Stimulated activated CD8-positive, alpha-beta memory T cell treated with anti-CD3 and anti-CD28 coated beads, Interleukin-7, amount 100 ng/mL, for 48 hours (primary cell): ENCODE measurements at places on chromosomes 2 and 18.

DNA sequence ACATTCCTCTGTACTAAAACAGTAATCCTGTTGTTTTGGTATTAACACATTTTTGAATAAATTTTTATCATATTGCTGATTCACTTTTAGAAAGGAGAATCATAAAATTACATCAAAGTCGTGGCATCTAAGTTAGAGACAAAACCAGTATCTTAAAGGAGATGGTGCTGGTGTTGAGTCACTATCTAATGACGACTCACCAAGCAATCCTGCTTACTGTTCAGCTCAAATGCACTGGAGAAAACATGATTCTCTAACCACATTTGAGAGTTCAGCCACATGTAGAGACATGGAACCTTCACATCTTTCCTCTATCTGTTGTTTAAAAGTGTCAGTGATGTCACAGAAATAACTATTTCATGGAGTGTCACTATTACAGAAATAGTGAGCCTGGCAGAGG lies 473.8 kb downstream of the TGIF1 start:
- DNase-seq = no peak

DNA sequence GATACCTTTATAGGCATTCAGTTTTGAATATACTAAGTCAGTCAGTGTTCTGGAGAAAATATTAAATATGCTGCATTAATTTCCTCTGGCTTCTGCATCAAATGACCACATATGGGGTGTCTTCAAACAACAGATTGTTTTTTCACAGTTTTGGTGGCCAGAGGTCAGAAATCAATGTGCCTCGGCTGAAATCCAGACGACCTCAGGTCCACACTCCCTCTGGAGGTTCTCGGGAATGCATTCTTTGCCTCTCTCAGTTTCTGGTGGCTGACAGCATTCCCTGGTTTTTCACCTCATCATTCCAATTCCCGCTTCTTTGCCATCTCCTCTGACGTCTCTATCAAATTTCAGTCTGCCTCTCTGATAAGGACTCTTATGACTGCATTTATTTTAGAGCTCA lies 142.3 kb downstream of the ZNF407 start:
- no peak for DNase-seq

- no peak for DNase-seq
These were observed 920 bp downstream of the GULP1 start for GRCh38 chr2:188292348-188293239.

DNA sequence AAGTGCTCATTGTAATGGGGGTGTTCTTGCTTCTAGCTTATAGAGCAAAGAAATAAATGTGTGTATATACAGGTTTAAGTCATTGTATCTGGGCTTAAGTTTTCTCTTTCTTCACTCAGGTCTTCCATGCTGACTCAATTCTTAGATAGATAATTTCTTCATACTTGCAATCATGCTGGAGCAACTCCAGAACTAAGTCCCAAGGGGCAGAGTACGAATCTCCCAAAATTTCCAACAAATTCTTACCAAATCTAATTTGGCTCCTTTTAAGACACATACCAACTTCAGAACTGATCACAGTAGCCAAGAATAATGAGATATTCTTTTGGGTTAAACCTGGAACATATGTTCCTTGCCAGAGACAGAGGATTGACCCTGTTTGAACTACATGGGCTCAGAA lies 4.3 kb upstream of the SPAG16 start:
- no peak for DNase-seq

- no peak for DNase-seq
These were observed 128.6 kb downstream of the SPOPL start for GRCh38 chr2:138630164-138630563.

GRCh38 chr2:143558665-143559064 lies 429.4 kb downstream of the ARHGAP15 start:
- no peak for DNase-seq

GRCh38 chr2:12070581-12070980 lies 324.1 kb downstream of the LPIN1 start:
- DNase-seq = no peak

DNA sequence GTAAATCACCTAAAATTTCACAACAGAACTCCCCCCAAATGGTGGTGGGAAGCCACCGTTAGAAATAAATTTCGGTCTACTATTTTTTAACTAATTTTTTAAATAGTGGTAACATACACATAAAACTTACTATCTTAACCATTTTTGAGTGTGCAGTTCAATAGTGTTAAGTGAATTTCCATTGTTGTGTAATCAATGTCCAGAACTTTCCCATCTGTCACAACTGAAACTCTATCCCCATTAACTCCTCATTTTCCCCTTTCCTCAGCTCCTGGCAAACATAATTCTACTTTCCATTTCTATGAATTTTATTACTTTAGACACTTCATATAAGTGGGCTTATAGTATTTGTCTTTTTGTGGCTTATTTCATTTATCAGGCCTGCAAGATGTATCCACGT lies 34.1 kb upstream of the HNMT start:
- no peak for DNase-seq

GRCh38 chr2:111145103-111145760 lies 24.5 kb downstream of the BCL2L11 start:
- no peak for DNase-seq

GRCh38 chr2:152307863-152308262 lies 27.1 kb upstream of the FMNL2 start:
- no peak for DNase-seq

GRCh38 chr2:213149949-213150314 lies 1.5 kb downstream of the IKZF2 start:
- no peak for DNase-seq

DNA sequence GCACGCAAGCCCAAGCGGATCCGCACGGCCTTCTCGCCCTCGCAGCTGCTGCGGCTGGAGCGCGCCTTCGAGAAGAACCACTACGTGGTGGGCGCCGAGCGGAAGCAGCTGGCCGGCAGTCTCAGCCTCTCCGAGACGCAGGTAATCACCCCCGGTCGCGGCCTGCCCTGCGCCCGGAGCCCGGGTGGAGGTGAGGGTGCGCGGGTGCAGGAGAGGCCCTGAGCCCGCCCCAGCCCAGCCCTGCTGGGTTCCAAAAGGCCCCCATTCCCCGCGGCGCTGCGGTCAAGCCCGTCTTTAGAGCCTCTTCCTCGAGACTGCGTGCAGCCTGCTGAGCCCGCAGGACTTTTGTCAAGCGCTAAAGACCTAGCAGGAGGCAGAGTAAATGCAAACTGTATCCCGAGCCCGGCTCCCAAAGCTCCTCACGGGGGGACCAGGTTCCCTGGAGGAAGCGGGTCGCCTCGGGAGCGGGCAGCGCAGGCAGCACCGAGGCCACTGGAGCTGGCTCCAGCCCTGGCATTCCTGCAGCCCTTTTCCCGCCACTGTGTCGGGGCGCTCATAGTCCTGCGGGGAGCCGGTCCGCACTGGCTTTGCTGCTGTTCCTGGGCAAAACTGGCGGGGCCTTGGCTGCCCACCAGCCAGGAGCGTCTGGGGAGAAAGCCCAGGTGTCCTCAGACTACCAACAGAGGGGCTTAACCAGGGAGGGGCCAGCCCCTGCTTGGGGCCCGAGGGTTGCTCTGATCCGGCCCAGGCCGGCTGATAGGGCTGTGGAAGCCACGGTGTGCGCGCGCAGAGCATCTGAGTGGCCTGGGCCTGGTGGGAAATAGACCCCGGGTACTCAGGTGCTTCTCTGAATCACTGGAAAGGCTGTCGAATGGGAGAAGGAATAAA lies 7.3 kb downstream of the EMX1 start:
- DNase-seq = no peak

GRCh38 chr2:39851651-39852110 lies 72.6 kb upstream of the THUMPD2 start:
- DNase-seq = no peak

- DNase-seq = no peak
These were observed 71.7 kb downstream of the EIPR1 start for GRCh38 chr2:3305952-3306351.

DNA sequence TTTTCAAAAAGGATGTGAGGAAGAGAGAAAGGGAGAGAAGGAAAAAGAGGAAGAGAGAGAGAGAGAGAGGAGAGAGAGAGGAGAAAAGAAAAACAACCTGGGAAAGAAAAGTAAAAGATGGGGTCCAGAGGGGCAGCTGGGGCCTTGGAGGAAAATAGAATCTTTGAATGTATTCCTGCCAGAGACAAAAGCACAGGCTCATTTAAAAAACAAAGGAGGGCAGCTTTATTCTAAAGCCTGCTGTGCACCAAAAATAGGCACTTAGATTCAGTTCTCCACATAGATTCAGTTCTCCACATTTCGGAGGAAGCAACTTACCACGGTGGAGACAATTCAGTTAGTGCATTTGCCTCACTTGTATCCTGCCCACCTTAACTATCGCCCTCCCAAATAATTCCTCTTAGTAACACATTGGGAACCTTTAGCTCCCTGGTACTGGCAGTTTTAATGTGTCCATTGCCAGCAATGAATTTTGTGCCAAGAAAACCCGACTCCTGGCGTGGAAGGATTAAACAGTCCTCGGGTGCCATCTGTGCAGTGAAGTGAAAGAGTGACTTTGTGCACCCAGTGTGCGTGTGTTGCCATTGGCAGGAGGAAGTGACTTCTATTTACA lies 71.3 kb downstream of the DPP4 start:
- no peak for DNase-seq

DNA sequence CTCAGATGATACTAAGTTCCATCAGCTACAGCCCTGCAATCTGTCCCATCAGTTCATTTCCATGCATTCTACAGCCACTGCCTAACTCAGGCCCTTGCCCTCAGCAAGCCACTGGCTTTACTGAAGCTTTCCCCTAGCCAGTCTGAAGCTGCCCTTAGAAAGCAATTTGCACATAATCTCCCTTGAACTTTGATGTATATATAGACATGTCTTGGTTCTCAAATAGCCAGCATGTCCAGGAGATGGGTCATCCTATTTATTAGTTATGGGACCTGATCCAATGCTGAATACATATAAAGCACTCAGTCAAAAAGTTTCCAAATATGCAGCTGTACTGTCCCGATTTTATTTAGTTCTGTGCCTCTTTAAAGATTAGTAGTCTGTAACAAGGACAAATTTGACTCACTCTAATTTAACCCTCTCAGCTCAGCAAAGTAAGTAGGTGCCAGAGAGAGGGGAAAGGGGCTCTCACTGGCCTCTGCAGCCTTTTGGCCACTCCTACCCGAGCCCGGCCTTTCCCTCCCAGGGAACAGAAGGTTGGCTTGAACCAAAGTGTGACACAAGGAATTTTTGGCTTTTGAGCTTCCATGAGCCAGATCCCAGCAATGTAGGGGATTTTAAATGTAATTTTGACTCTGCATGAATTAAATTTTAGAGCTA lies 70.7 kb downstream of the CCDC93 start:
- no peak for DNase-seq

GRCh38 chr2:8743261-8743660 lies 61.4 kb downstream of the ID2 start:
- DNase-seq = no peak

- no peak for DNase-seq
These were observed 69.9 kb downstream of the RHOB start for GRCh38 chr2:20516646-20517341.

DNA sequence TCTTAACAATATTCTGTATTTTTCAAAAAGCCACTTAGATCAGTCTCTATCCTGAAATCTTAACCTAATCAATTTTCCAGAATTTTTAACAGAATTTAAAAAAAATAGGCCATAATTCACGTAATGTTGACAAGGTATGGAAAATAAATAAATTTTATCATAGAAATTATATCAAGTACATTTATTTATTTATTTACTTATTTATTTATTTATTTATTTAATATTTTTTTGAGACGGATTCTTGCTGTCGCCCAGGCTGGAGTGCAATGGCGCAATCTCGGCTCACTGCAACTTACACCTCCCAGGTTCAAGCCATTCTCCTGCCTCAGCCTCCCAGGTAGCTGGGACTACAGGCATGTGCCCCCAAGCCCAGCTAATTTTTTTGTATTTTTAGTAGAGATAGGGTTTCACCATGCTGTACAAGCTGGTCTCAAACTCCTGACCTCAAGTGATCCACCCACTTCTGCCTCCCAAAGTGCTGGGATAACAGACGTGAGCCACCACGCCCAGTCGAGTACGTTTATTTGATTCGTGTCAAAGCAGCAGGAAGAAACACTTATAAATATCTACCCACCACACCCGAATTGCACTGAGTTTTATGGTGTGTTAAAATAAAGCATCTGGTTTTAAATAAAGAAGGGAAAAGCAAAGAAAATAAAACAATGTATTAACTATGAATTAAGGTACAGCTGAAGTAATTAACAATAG lies 60.1 kb downstream of the DSC3 start:
- no peak for DNase-seq

DNA sequence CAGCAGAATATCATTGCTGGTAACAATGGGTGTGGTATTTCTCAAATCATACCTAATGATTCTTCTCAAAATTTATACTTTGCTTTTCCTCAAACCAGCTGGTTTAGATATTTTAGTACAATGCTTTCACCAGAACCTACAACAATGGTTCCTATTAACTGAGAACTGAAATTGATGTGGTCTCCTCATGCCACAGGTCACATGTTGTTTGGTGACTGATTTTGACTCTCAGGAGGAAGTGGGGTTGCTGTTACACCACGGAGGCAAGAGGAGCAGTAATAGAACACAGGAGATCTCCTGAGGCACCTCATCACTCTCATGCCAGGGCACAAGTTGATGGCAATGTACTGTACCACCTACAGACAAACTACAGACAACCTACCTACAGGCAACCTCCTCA lies 3.0 kb upstream of the CEP68 start:
- DNase-seq = no peak

- no peak for DNase-seq
These were observed 11.3 kb downstream of the RMP24 start for GRCh38 chr18:35983818-35984217.

GRCh38 chr18:9130806-9131205 lies 5.8 kb upstream of the ANKRD12 start:
- no peak for DNase-seq

GRCh38 chr2:38038682-38039081 lies 37.3 kb downstream of the CYP1B1 start:
- DNase-seq = no peak

DNA sequence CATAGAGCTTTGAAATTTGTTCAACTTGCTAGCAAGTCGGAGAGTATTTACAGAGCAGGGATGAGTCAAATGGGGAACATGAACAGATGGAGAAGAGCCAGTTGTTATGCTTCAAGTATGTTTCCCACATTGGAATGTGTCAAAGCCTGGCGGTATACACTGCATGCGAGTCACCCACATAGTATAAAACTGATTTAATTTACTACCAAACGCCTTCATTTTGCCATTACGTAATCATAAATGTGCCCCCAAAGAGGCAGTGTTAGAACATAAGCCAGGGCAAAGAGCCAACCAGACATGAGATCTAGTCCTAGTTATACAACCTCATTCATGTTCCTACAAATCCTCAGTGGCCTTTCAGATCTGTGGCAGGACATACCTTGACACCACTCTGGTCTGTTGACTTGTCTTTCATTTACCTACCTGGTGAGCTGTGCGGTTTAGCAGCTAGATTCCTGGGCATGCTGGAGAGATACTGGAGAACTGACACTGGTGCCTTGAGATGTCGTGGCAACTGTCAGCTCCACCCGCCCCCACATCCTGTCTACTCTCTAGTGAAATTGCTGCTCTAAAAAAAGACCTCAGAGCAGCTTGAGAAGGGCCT lies 21.7 kb upstream of the NRP2 start:
- no peak for DNase-seq

- DNase-seq = no peak
These were observed at the start of gene KCNF1 for GRCh38 chr2:10911291-10912075. KCNF1 (plus strand) TSS chr2:10911934; CDS start chr2:10912427, 493 bp downstream.
